NCI-H1930 (cell line): ENCODE measurements at places on chromosomes 1 and 21.

- no peak for DNase-seq
These were observed 33.2 kb downstream of the SPATA46 start for GRCh38 chr1:162343470-162343869.

GRCh38 chr1:20717452-20718342, at the start of gene KIF17:
Gene KIF17 (minus strand): TSS chr1:20718007. CDS start chr1:20717706, 301 bp downstream.
- peak; percentile 75 for DNase-seq

GRCh38 chr21:40152476-40152875, 285.2 kb downstream of the PCP4 start:
- no peak for DNase-seq

DNA sequence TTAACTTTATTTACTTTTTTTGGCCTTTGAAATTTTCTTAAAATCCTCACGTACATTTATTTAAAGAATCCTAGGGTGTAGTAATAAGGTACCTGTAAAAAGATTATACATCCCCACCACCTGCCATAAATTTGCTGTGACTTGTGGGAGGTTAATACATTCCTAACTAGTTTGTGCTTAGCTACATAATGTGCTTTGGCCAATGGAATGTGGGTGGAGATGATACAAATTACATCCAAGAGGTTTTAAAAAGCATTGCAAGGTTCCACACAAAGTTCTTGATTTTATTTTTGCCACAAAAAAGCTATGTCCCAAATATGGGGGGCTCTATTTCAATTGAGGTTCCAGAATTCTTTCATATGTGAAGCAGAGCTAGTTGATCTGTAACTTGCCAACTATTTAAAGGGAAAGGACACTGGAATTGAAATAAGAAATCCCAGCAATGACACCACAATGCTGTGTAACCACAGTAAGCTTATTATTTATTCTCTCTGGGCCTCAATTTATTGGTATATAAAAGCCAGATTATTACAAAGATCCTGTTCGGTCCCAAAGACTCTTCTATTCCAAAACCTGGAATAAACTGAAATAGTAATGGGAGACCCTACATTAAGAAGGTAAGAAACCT, 15.7 kb downstream of the ASPM start:
- DNase-seq = no peak

DNA sequence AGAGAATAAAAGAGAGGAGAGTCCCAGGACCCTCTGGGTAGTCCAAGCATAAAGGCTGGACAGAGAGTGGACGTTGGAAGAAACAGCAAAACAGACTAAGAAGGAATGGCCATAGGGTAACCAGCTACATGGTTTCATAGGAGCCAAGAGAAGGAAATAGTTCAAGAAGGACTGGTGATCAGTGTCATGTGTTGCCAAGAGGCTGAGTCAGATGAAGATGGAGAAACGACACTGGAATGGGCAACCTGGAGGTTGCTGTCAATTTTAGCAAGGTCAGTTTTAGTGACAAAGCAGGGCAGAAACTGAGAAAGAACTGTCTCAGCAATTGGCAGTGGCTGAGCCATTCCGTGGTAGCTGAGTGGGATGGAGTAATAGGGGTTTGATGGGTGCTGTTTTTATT, 41.4 kb downstream of the HMGB4 start:
- no peak for DNase-seq

DNA sequence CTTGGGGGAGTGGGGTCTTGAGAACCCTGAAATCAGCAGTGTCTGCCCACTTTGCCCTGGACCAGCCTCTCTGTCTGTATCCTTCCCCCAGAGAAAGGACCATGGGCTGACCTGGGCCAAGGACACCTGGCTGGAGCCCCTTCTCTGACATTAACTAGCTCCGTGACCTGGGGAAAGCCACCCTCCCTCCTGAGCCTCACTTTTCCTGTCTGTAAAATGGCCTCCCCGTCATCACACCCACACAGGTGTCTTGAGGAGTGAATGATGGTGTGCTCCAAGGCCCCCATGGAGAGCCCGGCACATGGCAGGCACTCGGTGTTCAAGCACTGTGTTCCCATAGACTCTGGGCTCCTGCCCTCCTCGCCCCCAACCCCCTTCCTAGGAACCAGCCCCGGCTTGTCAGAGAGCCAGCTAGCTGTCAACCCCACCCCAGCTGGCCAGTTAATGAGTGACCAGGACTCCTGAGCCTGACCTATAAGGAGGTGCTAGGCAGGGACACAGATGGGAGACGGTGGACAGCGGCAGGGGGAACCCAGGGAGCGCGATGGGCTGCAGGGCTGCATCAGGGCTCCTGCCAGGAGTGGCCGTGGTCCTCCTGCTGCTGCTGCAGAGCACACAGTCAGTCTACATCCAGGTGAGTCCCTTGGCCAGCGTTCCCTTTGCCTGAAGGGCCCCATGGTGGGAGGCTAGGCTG, at the start of gene GUCA2B:
TSS of gene GUCA2B (plus strand) at position 504 of the 694 bp plus-strand sequence. CDS start at position 545, 41 bp downstream.
- no peak for DNase-seq

- DNase-seq = no peak
These were observed 97.3 kb upstream of the SYT6 start for GRCh38 chr1:114250683-114251572.

- no peak for DNase-seq
These were observed 80.1 kb upstream of the PUM1 start for GRCh38 chr1:31145648-31146047.

- no peak for DNase-seq
These were observed 3.5 kb downstream of the KRTAP10-2 start for GRCh38 chr21:44547656-44548331.

DNA sequence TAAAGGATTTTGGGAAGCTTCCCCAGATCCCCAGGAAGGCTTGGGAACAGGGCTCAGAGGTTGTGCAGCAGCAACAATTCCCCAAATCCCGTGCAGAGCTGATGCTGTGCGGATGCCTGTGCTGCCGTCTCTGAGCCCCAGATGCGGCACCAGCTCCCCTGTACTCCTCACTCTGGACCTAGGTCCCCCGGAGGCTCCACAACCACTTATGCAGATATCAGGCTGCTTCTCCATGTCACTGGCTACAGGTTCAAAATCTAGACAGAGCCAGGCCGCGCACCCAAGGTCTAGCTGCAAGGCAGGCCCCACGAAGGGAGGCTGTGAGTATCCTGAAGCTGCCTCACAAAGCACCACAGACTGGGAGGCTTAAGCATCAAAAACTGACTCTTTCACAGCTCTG, 81.6 kb downstream of the PDE9A start:
- DNase-seq = no peak

DNA sequence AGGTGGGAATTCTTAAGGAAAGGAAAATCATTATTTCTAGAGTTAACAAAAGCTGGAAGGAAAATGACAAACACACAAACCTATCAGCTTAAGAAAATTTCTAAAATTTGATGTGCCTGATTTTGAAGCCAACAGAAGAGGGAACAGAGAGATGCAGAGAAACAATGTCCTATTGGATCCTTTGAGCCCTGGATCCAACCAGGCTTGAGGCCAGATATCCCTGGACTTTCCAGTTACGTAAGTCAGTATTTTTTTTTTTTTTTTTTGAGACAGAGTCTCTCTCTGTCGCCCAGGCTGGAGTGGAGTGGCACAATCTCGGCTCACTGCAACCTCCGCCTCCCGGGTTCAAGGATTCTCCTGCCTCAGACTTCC, 648.9 kb downstream of the KIF26B start:
- DNase-seq = no peak

DNA sequence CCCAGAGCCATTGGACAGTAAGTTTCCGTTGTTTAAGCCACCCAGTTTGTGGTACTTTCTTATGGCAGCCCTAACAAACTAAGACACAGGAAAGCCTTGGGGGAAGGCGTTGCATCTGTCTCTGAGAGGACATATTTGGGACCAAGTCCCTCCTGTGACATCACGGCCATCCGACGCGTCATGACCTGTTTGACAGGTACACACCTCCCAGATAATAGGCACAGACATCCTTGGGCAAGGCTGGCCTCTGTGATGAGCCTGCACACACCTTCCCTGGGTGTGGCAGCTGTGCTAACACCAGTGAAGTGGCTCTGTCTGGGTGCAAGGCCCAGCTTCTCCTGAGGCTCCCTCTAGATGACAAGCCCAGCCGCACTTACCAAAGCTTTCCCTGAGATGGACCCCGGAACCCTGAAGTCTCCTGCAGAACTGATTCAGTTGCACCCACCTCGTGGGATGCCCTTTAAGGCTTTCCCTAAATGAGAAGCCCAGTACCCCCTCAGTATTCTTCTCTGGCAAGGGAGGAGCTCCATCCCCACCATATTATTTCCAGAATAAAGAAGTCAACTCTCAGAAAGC, 136.5 kb downstream of the ZSCAN20 start:
- DNase-seq = no peak

DNA sequence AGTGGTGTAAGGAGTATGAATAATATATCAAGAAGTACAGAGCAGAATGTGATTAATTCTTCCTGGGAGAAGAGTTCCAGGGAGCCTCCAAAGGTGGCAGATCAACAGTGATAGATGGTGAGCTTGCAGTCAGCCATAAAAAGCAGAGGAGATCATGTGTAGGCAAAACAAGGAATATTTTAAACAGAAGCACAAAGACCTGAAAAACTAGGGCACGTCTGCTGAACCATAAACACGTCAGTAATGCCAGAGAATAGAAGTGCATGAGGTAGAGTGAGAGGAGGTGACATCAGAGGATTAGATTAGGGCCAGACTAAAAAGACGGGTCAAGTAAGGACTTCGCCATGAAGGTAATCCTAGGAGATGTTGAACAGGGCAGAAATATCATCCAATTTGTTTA, 151.8 kb downstream of the EIF4G3 start:
- no peak for DNase-seq

DNA sequence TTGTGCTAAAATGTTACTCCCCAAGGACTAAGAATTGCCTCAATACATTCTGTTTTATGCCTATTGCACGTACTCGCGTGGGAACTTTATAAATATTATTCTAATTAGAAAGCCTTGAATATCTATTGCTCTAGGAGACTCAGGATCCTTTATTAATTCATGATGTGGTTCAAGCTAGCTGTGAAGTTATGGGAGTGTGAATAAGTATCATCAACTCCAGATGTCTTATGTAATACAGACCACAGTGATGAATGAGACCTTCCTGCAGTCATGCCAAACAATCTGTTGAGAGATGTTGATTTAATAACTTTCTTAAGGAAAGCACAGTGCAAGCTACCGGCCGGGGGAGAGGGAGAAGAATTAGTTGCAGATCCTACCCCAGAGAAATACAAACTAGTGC, 519.2 kb upstream of the ZP4 start:
- DNase-seq = no peak

DNA sequence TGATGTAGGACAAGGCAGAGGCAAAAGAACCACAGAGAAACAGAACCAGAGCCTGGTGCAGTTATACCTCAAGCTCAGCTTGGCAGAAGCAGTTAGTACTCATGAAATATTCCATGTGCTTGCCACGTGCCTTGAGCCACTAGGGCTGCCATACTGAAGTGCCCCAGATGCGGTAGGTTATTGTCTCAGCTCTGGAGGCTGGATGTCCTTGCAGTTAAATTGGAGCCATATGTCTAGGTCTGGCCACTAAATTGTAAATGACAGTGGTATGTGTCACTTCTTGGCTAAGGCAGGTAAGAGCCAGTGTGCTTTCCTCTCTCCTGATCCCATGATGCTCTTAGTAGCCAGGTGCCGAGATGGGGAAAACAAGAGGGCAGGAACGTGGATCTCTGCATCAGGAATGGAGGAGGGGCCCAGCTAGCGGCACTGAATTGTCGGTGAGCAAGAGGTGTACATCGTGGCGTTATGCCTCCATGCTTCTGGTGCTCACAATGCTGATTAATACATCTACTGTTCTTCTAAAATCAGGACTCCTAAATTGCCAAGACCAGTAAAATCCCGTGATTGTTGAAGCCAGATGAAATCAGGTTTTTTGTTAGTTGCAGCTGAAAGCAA, 73.5 kb downstream of the PSMG1 start:
- no peak for DNase-seq

DNA sequence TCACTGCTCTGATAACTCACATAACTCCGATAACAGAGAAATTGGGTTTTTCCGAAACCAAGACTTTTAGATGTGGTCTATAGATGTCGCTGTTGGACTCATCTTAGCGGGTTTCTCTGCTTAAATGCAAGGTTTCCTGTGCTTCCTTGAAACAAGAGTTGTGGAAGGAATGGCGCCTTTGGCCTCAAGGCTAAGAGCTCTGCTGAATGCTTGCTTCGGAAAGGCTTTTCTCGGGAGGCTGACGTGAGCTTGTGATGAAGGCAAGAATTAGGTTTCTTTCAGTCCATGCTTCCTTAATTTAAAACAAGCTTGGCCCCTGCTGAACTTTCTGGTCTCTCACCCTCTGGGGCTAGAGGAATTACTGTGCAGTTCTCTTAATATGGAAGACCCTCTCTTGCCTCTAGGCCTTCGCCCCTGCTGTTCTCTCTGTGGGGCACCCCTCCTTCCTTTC, 113.5 kb downstream of the MAP3K21 start:
- DNase-seq = peak; percentile 47

GRCh38 chr1:208240662-208241355, 3.4 kb downstream of the PLXNA2 start:
- no peak for DNase-seq
